Gastrocnemius medialis (tissue), 4 donors: ENCODE measurements at places on chromosomes 1 and 21.
A peak's percentile ranks its signal among the peaks of the same experiment; 100 is the strongest.

DNA sequence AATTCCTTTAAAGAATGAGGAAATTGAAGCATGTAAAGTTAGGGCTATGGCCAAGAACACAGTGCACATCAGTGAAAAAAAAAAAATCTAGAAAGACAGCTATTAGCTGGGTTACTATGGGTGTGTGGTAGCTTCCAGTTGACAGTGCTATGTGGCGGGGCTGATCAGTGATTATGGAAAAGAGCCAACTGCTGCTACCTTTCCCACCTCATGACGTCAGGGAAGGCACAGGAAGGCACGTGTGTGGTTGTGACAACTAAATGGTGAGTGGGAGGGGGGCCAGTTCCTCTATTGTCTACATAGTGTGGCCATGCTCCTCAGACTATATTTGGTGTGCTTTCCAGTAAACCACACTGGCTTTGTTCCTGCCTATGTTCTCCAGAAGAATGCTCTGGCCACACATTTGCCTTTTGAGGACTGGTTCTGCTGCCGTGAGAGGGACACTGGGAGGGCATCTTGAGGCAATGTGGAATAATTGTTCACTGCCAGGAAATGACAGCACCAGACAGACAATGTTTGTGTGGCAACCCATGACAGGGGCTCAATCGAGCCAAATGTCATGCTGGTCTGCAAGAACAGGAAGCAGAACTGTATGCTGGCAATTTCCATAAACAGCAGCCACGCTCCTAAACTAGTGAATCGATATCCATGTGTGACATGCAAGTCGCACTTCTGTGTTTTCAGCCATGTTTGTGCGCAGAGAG lies 3.0 kb upstream of the SDE2 start:
- H3K27ac ChIP-seq, result peak overlapping the region; percentile 92
- no peak overlapping the region for H3K4me3 ChIP-seq
- peaks cover 23% of the 10 kb centered on the region for H3K4me1 ChIP-seq
- no peaks in the 10 kb centered on the region for H3K27me3 ChIP-seq

GRCh38 chr1:183249941-183250452 lies 63.9 kb downstream of the LAMC2 start:
- no peaks in the 10 kb centered on the region for H3K36me3 ChIP-seq
- H3K27me3 ChIP-seq, result no peaks in the 10 kb centered on the region
- no peak for DNase-seq
- H3K27ac ChIP-seq, result no peak overlapping the region
- no peak overlapping the region for H3K4me3 ChIP-seq

GRCh38 chr1:107195476-107195875 lies 54.6 kb downstream of the NTNG1 start:
- H3K27me3 ChIP-seq, result no peaks in the 10 kb centered on the region
- no peaks in the 10 kb centered on the region for H3K4me1 ChIP-seq
- H3K4me3 ChIP-seq, result no peak overlapping the region
- DNase-seq, result no peak
- H3K36me3 ChIP-seq, result no peaks in the 10 kb centered on the region

DNA sequence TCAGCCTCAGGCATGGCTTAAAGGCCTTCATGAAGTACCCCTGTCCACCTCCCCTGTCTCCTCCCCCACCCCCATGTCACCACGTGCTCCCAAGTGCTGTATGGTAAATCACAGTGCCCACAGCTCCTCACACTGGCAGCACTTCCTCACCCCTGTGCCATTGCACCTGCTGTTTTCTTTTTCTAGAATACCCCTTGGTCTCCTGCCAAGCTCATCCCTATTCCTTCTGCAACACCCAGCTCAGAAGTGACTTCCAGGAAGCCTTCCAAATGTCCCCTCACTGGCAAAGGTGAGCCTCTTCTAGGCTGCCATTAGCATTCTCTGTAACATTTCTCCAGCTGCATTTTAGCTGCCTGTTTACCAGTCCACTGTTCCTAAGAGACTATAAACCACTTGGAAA lies 9.4 kb downstream of the AKNAD1 start:
- DNase-seq, result no peak
- no peaks in the 10 kb centered on the region for H3K36me3 ChIP-seq
- H3K4me3 ChIP-seq, result no peak overlapping the region
- no peak overlapping the region for H3K27ac ChIP-seq

DNA sequence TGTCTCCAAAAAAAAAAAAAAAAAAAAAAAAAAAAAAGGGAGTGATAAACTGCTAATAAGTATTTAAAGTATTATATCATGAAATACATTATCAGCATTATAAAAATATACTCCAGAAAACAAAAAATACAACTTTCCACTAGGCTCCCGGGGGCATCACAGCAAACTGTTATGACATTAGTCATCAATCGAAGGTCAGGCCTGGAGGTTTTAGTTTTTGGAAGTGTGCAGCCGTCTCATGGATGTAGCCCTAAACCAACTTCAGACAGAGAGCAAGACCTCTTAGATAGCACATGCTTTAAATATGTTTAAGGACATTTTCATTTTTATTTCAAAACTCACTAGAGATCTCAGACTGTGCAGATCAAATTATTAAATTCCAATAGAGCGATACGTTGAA lies 106.3 kb downstream of the RERE start:
- H3K4me3 ChIP-seq, result no peak overlapping the region
- no peak for DNase-seq
- H3K4me1 ChIP-seq, result peaks cover 29% of the 10 kb centered on the region

- H3K36me3 ChIP-seq, result no peaks in the 10 kb centered on the region
- H3K4me1 ChIP-seq, result no peaks in the 10 kb centered on the region
- no peaks in the 10 kb centered on the region for H3K27me3 ChIP-seq
- H3K4me3 ChIP-seq, result no peak overlapping the region
- no peak overlapping the region for H3K27ac ChIP-seq
Observed at GRCh38 chr1:222844411-222844779, 29.6 kb downstream of the DISP1 start.

DNA sequence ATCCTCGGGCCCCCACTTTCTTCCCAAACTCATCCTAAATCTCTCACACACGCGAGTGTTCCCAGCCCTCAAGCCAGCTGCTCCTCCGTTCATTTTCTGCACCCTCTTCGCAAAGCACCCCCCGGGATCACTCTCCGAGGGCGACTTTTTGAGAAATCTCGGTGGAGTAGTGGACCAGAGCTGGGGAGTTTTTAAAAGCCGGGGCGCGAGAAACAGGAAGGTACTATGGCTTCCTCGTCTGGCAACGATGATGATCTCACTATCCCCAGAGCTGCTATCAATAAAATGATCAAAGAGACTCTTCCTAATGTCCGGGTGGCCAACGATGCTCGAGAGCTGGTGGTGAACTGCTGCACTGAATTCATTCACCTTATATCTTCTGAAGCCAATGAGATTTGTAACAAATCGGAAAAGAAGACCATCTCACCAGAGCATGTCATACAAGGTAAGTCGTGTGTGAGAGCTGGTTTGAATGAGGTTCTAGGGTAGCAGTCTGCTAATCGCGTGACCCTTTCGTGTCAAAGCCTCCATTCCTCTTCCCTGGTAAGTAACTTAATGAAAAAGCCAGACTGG lies 800 bp downstream of the DR1 start:
- peak; percentile 17 for DNase-seq
- no peaks in the 10 kb centered on the region for H3K36me3 ChIP-seq

- H3K4me3 ChIP-seq, result no peak overlapping the region
- no peaks in the 10 kb centered on the region for H3K36me3 ChIP-seq
- H3K27me3 ChIP-seq, result peaks cover 3% of the 10 kb centered on the region
- H3K27ac ChIP-seq, result no peak overlapping the region
- H3K4me1 ChIP-seq, result no peaks in the 10 kb centered on the region
Observed at GRCh38 chr1:182527680-182528079, 61.4 kb downstream of the RNASEL start.

- H3K27ac ChIP-seq, result no peak overlapping the region
- no peak overlapping the region for H3K4me3 ChIP-seq
- DNase-seq, result peak; percentile 23
- peaks cover 5% of the 10 kb centered on the region for H3K27me3 ChIP-seq
- H3K4me1 ChIP-seq, result no peaks in the 10 kb centered on the region
Observed at GRCh38 chr21:42746593-42747275, 93.3 kb downstream of the PDE9A start.

DNA sequence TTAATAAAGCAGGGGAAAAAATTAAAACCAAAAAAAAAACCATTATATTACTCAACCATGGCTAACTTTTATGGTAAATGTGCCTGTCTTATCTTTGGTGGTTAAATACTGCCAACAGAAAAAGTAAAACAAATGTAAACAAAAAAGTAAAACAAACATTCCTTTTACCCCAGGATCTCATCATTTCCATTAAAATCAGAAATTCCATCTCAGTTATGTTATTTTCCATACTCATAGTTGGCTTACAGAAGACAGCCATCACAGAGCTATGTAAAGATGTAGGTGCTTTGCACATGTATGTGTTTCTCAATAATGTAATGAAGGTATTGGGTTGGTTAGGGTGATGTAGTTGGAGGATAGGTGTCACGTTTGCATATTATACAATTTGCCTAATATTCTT lies 185.0 kb downstream of the KCNK2 start:
- H3K4me1 ChIP-seq, result no peaks in the 10 kb centered on the region
- H3K27ac ChIP-seq, result no peak overlapping the region
- DNase-seq, result no peak
- H3K27me3 ChIP-seq, result no peaks in the 10 kb centered on the region

DNA sequence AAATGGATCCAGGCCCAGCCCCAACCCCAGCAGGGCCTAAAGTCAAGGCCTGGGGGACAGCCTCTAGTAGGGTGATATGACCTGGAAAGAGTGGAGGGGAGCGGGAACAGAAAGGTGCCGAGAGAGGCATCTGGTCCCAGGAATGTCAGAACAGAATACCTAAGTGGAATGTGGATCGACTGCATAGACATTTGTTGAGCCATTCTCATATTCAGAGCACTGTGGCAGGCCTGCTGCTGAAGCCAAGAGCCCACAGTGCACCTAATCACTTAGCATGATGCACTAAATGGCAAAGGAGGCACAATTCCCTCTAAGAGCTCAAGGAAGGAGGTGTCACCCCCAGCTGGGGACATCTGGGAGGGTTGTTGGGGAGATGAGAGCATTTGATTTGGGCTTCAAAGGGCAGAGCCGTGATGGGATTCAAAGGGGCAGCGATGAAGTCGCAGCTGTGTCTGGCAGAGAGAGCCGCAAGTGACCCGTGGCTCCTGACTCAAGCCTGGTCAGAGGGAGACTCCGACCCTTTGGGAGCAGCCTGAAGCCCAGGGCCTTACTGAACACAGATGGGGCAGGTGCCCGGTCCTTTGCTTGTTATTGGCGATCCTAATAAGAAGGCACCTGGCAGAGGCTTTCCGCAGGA lies 8.6 kb upstream of the PKP1 start:
- no peaks in the 10 kb centered on the region for H3K4me1 ChIP-seq
- H3K27ac ChIP-seq, result no peak overlapping the region
- H3K4me3 ChIP-seq, result no peak overlapping the region
- H3K36me3 ChIP-seq, result no peaks in the 10 kb centered on the region
- H3K27me3 ChIP-seq, result peaks cover 12% of the 10 kb centered on the region
- no peak for DNase-seq

GRCh38 chr1:3609016-3609768 lies 2.1 kb downstream of the MEGF6 start:
- H3K4me1 ChIP-seq, result peaks cover 4% of the 10 kb centered on the region
- no peaks in the 10 kb centered on the region for H3K36me3 ChIP-seq
- H3K4me3 ChIP-seq, result no peak overlapping the region
- no peak for DNase-seq

DNA sequence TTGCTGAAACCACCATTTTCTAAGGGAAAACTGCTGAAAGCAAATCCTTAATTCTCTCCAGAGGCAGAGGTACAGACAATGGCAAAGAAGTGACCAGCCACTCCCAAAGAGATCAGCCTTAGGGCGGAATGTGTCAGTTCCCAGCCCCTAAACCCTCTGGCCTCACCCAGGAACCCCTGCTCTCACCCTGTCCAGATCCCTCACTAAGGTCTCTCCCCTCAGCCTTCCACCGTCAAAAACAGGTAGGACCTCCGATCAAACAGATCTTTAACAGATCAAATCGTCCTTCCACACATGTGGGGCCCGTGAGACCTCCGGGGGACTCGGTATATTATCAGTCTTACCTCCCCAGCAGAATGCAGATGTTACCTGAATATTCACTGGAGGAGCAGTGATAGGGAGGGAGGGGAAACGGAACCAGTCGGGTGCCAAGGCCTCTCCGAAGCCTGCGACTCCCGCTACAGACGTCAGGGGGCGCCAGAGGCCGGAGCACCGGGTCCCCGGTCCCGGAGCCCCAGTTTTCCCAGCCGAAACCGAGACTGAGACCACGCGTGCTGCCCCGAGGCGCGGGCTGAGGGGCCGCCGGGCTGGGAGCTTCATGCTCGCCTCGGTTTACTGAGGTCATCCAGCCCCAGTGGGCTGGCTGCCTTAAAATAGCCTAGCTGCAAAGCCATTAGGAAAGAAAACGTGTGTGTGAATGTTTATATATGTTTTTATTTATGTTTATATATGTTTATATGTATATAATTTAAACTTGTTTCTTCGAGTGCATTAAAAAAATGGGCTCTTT lies 23.6 kb downstream of the GPA33 start:
- no peak overlapping the region for H3K27ac ChIP-seq
- H3K4me1 ChIP-seq, result peaks cover 5% of the 10 kb centered on the region
- no peaks in the 10 kb centered on the region for H3K36me3 ChIP-seq
- DNase-seq, result peak; percentile 56

DNA sequence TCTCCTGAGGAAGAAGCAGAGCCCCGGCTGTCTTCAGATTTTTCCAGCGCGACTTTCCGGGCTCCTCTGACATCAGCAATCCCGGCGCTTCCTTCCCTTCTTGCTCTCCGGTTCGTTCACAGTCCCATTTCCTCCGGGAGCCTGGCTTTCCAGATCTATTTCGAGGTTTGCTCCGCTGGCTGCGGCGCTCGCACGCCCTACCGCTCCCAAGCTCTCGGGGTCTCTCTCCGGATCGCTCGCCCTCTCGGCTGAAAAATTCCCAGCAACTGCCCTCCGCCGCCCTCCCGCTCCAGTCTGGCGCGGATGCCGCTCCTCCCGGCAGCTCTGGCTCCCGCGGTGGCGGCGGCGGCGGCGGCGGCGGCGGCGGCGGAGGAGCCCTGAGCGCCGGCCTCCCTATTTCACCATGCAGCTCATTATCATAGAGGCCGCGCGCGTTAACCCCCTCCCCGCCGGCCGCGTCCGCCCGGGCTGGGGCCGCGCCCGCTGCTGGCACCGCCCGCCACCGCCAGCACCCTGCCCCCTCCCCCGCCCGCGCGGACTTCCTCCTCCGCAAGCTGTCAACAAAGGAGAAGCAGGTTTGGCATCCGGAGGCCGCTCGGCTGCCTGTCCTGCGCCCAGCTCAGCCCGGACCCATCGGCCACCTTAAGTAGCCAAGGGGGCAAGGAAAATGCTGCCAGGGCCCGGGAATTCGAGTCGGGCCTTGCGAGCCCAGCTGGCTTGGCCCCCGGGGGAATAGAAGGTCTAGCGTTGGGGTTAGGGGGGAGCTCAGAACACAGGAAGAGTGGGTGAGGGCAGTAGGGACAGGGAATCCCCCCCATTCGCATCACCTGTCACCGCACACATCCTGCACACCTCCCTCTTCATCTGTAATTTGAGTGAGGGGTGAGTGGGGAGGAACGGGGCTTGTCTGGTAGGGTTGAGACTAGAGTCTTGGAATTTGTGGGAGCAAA lies at the start of gene PLXNA2:
TSS of gene PLXNA2 (minus strand) at position 418 of the 950 bp plus-strand sequence. CDS start 26,462 bp downstream, outside the sequence.
- peaks cover 41% of the 10 kb centered on the region for H3K4me1 ChIP-seq
- peak; percentile 64 for DNase-seq
- peak within 1 kb of the TSS; percentile 100 for H3K4me3 ChIP-seq
- H3K36me3 ChIP-seq, result no peaks in the 10 kb centered on the region
- H3K27ac ChIP-seq, result peak within 1 kb of the TSS; percentile 97
